Activated CD8-positive, alpha-beta T cell treated with anti-CD3 and anti-CD28 coated beads, Interleukin-2, amount 10 ng/mL, durations not matched to agents 7 days and 5 days (primary cell): ENCODE measurements at places on chromosomes 1 and 21.

DNA sequence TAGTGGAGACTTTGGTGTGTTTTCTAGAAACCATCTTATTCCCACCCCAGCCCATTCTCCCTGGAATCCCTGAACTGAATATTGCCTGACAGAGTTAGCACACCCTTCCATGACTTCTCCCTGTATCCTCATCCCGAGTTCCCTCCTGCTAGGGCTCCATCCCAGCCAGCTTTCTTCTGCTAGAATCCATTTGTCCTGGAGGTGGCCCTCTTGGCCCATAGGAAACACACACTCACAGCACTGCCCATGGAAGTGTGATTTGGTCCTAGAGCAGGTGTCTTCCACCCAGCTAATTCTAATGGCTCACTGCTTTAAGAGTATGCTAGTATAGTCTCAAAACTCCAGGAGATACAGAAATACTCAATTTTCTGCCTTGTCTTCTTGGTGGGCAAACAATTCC is 4.1 kb downstream of the KRTAP15-1 start:
- DNase-seq: no peak

- no peak for DNase-seq
Observed at GRCh38 chr21:25507522-25507921, 99.8 kb downstream of the MRPL39 start.

GRCh38 chr21:42102991-42103390 is 31.9 kb downstream of the UMODL1 start:
- DNase-seq: no peak

DNA sequence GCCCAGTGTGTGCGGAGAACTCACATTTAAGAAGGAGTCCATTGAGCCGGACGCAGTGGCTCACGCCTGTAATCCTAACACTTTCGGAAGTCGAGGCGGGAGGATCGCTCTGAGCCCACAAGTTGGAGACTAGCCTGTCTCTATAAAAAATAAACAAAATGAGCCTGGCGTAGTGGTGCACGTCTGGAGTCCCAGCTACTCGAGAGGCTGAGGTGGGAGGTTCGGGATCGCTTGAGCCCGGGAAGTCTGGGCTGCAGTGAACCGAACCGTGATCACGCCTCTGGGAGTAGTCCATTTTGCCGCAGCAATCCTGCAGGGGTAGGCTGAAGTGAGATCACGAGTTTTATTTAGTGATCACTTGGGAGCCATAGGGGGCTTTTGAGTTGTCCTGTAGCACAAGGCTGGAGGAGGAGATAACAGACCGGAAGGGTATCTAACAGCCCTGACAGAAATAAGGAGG is 497 bp upstream of the FUCA1 start:
- no peak for DNase-seq

DNA sequence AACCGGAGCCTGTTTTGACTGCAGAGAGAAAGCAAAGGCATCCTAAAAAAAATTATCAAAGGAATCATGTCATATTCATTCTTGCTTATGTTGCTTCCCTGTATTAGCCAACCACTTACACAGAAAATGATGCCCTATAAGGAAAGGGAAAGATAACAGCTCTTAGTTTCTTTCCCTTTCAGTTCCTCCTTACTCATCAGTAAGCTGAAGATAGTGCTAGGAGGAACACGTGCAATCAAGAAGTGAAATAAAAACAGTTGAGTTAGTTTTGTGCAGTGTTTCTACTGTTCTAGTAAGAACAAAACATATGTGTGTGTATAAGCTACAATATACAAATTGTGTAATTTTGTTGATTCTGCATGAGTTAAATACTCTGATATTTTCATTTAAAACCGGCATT is 45.3 kb upstream of the MTF2 start:
- DNase-seq: no peak

DNA sequence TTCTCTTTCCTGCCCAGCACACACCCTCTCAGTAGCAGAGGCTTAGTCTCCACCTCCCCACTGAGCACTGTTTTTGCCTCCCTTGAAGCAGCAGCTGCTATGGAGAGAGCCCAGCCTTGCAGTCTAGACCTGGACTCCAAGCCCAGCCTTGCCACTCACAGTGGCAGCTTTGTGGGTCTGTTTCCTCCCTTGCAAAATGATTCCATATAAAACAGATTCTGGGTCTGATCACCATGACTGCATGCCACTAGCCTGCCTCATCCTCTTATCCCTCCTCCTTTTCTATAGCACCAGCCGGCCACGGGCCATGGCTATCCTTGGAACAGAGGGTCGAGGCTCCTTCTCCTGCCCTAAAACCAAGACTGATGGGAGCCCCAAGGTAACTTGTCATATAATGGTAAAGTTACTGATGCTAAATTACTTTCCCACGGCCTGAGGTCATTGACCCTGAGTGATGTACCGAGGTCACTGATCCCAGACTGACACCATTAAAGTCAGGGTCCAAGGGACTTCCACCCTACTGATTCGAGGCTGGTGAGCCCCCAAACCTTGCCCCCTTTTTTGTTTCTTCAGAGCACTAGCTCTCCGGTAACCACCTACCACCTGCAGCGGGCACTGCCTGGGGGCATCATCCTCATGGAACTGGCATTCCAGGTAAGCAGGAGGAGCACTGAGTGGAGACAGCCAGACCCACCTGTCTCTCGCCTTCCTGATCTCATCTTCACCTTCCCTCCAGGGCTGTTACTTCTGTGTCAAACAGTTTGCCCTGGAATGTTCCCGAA is 7.9 kb downstream of the HYI start:
- DNase-seq: no peak
